ENCODE measurements at places on chromosomes 6 and 20.

GRCh38 chr6:45502456-45502855 lies 124.7 kb upstream of the SUPT3H start:
- no peak for DNase-seq

DNA sequence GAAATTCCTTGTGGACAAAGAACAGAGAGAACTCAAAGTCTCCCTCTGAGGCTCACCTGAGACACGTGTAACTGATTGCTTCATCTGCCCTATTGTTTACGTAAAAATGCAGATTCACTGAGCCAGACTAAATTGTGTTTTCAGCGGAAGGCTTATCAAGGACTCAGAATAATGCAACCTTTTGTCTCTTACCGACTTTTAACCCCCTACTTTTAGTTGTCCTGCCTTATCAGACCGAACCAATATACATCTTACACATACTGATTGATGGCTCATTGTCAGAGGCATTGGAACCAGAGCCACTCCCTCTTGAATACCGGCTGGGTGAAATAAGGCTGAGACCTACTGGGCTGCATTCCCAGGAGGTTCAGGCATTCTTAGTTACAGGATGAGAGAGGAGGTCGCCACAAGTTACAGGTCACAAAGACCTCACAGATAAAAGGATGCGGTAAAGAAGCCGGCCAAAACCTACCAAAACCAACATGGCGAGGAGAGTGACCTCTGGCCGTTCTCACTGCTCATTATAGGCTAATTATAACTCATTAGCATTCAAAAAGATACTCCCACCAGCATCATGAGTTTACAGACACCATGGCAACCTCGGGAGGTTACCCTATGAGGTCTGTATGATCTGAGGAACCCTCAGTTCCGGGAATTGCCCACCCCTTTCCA lies 95.5 kb upstream of the ZNF184 start:
- DNase-seq, result no peak

GRCh38 chr6:27474172-27474465 lies 1.2 kb upstream of the ZNF184 start:
- no peak for DNase-seq

GRCh38 chr6:98769546-98769945 lies 64.8 kb upstream of the POU3F2 start:
- DNase-seq, result no peak

- no peak for DNase-seq
These were observed 9.4 kb upstream of the RAB44 start for GRCh38 chr6:36688063-36688738.

GRCh38 chr6:63572747-63573075 lies 431 bp downstream of the LOC128125822 start:
- DNase-seq, result no peak
